ENCODE measurements at places on chromosomes 7 and 10.
A peak's percentile ranks its signal among the peaks of the same experiment; 100 is the strongest.

GRCh38 chr10:115866691-115867090 is 406.3 kb downstream of the GFRA1 start:
- DNase-seq: no peak

DNA sequence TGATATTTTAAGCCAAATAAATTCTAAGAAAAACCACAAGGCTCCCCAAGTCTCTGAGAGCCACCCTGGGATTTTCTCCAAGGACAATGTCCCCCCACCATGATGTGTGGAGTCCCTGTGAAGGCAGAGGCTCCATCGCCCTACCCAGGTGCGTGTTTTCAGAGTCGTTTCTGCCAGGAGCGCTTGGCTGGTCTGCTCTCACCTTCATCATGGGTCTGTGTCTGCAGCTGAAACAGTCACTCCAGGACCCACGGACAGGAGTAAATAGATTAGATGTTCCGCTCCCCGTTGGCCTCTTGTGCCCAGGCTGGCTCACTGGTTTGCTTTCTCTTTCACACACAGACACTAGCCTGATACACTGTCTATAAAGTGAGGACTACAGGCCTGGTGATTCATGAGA is 217.5 kb downstream of the SFMBT2 start:
- peak; percentile 43 for DNase-seq

GRCh38 chr7:18792871-18793595 is 297.5 kb downstream of the HDAC9 start:
- DNase-seq: no peak

- no peak for DNase-seq
These were observed 74.2 kb upstream of the INSIG1 start for GRCh38 chr7:155223503-155223902.

DNA sequence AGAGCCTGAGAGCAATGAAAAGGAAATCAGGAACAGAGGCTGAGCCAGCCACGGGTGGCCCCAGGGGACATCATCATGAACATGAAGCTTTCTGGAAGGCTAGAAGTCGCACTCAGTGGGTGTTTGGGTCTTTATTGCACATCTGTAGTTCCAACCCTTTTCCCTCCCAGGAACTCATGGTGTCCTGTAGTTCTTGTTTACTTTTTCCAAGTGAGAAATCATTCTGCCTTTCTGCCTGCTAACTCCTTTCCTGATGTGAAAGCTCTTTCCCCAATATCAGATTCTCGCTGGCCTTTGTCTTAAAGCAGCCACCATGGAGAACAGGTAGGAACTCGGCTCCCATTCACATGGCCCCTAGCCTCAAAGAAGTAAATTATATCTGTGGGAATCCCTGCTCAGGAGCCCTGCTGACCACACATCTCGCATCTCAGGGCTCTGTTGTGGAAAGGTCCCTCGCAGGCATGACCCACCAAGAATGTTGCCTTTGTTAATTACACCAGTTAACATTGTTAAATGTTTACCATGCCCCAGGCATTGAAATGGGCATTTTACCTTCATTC is 542.7 kb downstream of the TNS3 start:
- no peak for DNase-seq

- no peak for DNase-seq
These were observed 14.2 kb upstream of the EBF3 start for GRCh38 chr10:129978322-129978721.

GRCh38 chr10:80333983-80334382 is 22.6 kb downstream of the DYDC1 start:
- DNase-seq: no peak

DNA sequence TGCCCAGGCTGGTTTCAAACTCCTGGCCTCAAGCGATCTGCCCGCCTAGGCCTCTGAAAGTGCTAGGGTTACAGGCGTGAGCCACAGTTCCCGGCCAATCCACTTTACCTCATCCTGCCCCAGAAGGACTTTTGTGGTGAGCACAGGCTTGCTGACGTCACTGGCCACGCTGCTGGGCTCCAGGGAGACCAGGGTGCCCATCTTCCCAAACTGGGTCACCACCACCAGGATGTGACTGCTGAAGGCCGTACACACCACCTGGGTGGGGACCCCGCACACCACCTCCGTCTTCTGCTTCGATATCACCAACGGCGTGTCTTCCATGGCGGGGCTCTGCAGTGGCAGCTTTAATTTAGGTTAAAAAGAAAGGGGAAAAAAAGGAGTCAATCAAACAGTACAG is 816 bp downstream of the PSMG3 start:
- DNase-seq: peak; percentile 71

- DNase-seq: no peak
These were observed 229.1 kb downstream of the ELFN1 start for GRCh38 chr7:1899196-1899595.

GRCh38 chr7:131540491-131541162 is 15.8 kb downstream of the PODXL start:
- DNase-seq: no peak

DNA sequence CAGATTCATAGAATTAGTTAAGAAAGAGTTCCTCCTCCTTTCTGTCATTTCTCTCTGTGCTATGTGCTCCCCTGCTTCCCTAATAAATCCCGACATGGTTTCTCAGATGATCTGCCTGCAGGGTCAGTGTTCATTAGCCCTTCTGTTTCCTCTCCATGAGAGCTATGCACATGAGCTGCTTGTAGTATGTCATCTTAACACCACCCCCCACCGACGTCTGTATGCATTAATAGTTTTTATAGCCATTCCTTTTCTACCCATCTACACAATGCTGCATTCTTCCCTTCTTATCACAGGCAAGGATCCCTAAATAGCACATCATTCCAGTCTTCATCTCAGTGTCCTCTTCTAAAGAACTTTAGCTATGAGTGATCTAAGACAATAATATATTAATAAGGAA is 809.1 kb downstream of the ANKRD7 start:
- DNase-seq: no peak

DNA sequence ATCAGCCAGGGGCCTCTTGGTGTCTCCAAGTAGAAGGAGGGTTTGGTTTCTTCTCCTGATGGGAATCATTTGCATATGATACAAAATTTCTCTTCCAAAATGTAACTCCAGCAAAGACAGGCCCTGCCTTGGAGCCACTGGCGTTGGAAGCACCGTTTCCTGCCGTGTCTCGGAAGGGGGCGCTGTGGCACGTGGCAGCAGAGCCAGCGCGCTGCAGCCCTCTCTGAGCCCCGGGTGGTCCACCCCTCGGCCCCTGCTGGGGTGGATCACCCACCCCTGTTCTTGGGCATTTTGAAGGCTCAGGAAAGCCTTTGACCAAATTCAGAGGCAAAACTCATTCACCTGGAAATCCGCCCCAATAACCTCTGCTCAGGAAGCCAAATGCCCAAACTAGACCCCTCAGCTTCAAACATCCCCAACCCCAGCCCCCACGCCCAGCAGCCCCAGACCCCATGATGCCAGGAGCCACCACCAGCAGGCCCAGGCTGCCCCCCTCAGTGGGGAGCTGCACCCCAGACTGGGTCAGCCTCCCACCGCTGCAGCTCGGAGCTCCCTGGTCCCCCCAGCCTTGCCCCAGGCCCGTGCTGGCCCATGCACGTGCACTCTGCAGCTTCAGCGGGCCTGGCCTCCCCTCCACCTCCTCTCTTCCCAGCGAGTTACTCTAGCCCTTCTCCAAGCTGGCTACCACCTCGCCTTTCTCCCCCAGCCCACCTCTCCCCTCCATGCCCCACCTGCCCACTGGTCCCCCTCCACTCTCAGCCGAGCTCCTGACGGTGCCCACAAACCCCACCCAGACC is 29.5 kb upstream of the ELFN1 start:
- no peak for DNase-seq

GRCh38 chr7:37832194-37832593 is 16.2 kb upstream of the NME8 start:
- DNase-seq: peak; percentile 5

- no peak for DNase-seq
These were observed 530.6 kb downstream of the PHTF2 start for GRCh38 chr7:78329001-78329655.

DNA sequence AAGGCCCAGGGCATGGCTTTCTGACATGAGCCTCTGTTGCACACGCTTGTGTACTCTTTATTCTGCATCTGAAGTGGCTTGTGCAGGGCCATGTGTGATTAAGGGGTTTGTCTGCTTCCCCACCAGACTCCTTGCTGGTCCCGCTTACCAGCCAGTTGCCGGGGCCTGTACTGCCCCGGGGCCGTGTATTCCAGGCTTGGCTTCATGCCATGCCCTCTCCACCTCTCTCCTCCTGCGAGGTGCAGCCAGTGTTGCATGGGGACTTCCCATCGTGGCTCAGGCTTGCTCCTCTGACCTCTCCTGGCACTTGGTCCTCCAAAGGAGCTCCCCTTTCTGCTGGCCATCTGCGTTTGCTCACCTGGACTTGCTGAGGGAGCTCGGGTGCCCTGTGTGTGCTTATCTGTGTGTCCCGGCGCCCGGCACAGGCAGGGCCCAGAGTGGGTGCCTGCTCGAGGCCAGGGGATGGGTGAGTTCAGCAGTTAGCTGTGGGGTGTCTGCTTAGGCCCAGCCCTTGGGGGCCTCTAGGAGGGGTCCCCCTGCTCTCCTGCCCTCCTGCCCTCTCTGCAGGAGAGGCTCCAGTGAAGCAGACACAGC is 11.0 kb upstream of the C10orf143 start:
- no peak for DNase-seq

DNA sequence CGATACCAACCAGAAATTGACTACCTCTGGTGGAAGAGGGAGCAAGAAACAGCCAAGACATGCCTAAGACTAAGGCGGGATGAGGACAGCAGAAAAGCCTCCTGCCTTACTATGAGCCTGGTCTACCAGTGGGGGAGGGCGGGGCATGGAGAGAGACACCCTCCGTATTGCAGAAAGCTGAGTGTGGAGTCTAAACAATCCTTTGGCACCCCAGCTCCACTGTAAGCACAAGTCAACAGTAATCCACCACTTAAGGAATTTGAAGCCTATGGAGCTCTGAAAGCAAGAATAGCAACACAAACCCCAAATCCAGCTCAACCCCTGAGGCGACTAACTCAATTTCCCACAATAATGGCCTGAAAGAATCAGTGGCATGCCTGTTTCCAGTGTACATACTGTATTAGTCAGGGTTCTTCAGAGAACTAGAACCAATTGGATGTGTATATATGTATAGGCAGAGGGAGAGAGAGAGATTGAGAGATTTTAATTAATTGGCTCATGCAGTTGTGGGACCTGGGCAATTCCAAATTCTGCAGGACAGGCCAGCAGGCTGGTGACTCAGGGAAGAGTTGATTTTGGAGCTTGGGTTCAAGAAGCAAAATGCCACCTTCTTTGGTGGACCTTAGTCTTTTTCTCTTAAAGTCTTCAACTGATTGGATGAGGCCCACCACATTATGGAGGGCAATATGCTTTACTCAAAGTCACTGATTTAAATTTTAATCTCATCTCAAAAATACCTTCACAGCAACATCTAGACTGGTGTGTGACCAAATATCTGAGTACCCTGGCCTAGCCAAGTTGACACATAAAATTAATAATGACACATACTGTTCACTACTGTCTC is 13.5 kb downstream of the PPIF start:
- no peak for DNase-seq

- DNase-seq: no peak
These were observed 93.8 kb upstream of the MEOX2 start for GRCh38 chr7:15780271-15780670.

DNA sequence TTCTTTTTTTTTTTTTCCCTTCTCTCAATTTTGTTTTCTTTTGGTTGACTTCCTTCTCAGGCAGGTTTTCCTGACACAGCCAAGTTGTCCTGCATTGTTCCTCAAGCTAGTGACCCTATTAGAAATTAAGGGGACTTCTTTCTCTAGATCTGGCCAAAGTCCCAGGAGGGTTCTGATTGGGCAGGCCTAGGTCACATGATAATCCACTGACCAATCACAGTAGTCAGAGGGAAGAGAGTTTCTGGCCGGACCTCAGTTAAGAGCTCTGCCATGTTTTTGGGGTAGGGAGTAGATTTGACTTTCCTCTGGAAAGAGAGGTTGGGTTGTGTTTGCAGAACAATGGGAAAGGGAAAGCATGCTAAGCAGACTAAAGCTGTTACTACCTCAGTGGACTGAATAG is 16.2 kb downstream of the VWA2 start:
- DNase-seq: no peak

GRCh38 chr7:142943706-142944268 is 4.5 kb downstream of the LLCFC1 start:
- no peak for DNase-seq

DNA sequence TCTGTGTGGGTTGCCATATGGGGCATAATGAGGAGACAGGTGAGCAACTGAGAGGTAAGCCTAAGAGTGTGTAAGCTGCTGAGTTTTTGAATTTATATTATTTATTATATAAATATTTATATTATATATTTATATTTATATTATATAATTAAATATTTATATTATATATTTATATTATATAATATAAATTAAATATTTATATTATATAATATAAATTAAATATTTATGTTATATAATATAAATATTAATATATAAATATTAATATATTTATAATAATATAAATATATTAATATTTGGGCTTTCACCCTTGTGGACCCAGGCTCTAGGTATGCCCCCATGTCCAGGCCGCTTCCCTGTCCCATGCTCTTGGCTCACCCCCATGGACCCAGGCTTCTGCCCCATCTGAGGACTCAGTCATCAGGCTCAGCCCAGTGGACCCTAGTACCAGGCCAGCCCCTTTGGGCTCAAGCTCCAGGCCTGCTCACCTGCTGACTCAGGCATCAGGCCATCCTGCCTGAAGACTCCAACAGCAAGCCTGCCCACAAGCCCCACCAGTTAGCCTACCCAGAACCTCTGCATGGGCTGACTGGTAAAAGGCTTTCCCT is 755.4 kb downstream of the SUGCT start:
- no peak for DNase-seq

- DNase-seq: no peak
These were observed 111.8 kb upstream of the RSU1 start for GRCh38 chr10:16929069-16929468.

DNA sequence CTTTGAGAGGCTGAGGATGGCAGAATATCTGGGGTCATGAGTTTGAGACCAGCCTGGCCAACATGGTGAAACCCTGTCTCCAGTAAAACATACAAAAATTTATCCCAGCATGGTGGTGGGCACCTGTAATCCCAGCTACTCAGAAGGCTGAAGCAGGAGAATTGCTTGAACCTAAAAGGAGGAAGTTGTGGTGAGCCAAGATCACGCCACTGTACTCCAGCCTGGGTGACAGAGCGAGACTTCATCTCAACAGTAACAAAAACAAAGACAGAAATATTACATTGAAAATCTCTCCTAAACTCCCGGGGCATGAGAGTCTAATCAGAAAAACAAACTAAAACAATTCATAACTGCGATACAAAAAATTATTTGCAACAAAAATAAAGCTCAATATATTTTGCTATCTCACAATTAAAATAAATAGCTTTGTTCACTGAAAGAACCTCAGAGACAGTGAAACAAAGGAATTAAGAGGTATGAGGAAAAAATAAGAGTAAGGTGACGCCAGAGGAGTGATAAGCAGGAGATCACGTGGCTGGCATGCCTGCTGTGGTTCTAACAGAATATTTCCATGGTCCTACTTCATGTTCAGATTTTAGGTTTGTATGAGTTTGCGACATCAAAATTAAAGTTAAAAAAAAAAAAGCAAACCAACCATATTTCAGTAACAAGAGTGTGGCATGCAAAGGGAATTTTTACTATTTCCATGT is 527.7 kb upstream of the POM121L12 start:
- DNase-seq: no peak

Measured in activated CD4-positive, alpha-beta T cell treated with anti-CD3 and anti-CD28 coated beads, Interleukin-2, amount 50 U/mL, for 48 hours (primary cell).